ENCODE measurements at places on chromosomes 2 and 18.

DNA sequence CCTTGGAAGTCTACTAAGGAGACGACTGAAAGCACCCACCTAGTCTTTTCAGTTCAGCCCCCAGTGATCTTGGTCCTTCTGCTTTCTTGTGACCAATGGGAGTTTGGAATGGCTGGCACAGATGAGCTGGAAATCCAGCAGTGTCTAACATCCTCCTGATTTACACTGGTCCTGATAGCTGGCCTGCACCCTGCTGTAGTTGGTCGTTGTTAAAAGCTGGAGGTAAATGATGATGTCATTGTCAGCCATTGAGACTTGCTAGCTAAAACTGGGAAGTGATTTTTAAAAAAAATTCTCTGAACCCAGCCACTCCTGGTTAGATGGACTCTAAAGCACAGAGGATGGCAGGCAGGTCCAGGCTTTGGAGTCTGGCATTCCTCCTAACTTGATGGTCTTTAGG lies 19.3 kb downstream of the CCT7 start:
- DNase-seq: no peak

- DNase-seq: no peak
Measured at GRCh38 chr18:48923746-48924629, 26.8 kb downstream of the SMAD7 start.

DNA sequence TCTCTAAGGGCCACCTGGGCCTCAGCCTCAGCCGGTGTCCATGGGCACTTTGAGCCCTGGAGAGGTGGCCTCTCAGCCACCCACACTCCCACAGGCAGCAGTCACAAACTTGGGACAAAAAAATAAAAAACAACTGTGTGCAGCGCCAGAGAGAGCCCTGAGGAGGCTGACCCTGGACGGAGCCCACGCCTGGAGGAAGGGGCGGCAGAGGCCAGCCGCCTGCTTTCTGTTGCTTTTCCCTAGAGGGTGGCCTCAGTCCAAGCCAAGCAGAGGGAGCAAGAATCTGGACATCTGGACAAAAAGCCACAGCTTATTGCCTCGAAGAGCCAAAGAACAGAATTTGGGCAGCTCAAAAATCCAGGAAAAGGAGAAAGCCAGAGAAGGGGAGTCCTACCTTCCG lies 43.3 kb upstream of the LDLRAD4 start:
- no peak for DNase-seq

DNA sequence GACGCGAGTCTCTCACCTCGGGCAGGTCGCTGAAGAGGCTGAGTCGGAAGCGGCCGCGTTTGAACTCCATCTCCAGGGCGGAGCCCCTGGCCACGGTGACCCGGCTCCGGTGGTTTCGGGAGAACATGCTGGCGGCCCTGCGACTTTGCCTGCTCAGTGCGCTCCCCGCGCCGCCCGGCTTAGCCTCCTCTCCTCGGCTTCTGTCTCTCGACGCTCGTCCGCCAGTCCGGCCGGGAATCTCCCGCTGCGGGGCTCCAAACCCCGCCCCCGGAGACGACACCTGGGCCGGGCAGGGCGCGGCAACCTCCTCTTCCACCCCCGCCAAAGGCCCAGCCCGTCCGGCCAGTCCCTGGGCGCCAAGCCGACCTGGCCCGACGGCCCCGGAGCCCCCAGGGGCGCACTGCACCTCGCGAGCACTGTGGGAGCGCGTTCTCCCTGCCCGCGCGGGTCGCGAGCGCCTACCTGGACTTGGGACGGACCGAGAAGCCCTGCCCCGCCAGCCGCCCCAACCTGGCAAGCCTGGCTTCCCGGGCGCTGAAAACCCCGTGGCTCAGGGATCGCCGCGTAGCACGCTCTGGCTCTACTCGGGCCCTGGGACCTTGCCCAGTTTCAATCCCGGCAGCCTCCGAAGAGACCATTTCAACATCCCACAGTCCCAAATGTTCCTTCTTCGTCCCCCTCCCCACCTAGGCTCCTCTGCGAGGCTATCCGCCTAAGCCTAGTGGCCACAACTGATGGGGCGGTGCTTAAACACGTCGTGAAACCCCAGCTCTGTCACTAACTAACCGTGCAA lies at the start of gene RTKN:
Gene RTKN, minus strand, starts transcription at position 248 of the 793 bp plus-strand sequence. Its CDS starts 121 bp downstream, at position 127.
- DNase-seq: no peak

GRCh38 chr18:64695851-64696553 lies 547.1 kb upstream of the LINC00305 start:
- DNase-seq: peak; percentile 24

- no peak for DNase-seq
Measured at GRCh38 chr2:167814881-167815718, 432.3 kb downstream of the STK39 start.

DNA sequence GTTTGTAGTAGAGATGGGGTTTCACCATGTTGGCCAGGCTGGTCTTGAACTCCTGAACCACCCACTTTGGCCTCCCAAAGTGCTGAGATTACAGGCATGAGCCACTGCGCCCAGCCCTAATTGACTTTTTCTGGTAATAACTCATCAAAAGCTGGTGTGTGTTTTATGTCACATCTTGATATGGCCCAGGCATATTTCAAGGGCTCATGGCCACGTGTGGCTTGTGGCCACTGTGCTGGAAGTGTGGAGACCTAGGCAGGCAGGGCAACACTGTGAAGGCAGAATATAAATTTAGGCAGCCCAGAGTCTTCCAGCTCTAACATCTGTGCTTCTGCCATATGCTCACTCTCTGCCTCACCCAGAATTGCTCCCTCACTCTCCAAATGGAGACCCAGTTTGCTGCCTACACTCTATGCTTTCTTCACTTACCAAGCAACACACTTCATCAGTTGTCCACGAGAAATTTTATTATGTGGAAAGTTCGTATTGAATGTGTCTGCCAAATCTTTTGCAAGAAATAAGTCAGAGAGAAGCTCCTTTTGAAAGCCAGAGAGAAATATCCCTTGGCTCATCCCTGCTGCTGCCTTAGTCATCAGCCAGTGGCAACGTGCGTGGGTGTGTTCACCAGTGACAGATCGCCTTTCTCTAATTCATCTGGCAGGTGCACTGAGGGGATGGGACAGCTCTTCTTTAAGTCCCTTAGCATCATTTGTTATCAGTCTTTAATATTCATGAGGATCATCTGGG lies 129.4 kb upstream of the CXCR4 start:
- DNase-seq: no peak

DNA sequence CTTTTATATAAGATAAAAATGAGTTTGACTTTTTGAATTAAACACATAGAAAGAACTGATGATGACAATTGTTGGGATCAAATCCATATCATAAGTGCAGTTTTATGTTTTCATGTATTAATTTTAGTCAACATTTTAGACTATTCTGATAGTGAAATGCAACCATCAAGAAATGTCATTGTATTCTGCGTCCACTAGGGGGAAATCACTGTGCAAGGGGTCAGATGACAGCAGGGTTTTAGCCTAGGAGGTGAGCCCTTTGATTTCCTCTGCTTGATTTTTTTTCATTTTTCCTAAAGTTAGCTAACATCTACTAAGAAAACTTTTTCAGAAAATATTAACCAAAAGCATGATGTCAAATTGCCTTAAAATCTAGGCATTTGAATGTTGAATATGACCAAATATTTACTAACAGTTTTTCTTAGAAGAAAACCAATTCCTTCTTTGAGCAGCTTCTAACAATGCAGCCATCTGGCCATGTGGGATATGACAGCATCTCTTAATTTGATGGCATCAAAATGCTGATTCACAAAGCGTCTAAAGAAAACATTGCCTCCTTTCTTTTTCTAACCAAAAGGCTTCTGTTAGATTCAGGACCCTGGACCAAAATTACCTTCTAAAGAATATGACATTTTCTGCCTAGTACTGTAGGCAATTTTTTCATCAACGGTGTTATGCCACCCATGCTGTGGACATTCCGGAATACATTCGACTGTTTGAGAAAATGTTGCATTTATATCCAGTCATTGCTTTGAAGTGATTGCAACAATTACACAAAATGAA lies 141.5 kb downstream of the SPHKAP start:
- DNase-seq: peak; percentile 36

DNA sequence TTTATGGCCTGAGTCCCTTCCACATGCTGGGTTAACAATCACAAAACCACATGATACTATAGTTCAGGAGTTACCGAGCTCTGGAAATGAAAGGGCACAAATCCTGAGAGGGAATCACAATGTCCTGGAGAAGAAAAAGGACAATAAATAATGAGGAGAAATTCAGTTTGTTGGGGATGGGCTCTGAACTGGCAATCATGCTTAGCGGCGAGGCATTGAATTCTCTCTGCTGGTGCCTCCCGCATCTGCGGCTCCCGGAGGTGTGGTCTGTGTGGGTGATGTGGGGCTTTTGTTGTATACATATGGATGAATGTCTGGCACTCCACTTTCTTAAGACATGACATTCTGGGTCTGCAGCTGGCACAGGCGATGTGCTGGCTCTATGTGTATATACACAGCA lies 46.1 kb downstream of the NRP2 start:
- DNase-seq: no peak

- DNase-seq: no peak
Measured at GRCh38 chr2:79596403-79596802, 83.6 kb downstream of the CTNNA2 start.

DNA sequence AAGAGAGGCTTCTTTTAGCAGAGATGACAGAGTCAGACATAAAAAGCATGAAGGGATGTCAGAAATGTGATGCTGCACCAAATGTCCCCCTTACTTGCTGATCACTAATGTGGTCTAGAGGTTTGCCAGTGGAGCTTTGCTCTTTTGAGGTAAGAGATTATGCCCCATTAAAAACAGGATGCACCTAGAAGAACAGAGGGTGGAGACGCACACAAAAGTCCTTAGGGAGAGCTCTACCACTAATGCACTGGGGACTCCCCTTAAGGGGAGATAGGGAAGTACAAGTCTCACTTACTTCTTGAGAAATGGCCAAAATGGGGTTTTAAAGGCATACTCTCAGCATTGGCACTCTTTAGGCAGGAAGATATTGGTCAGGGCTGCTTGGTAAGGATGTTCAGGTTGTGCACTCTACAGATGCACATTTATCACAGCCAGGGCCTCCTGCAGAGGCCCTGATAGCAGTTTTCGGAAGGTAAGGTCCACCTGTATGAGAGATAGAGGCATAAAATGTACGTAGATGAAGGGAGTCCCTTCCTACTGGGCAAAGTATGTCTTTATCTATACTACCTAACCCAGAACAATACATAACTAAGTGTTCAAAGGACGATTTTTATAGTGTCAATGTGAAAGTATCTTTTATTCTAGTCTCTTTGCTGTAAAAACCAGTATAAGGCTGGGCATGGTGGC lies 17.0 kb upstream of the SCYGR1 start:
- DNase-seq: peak; percentile 6

- no peak for DNase-seq
Measured at GRCh38 chr2:36476411-36476810, 120.8 kb downstream of the CRIM1 start.

GRCh38 chr2:1641523-1641922 lies 102.8 kb downstream of the PXDN start:
- no peak for DNase-seq

Data from OCI-LY7 (cell line).